OCI-LY7 (cell line): ENCODE measurements at places on chromosomes 5 and 9. TPM values are rescaled to one million over a fixed set of nuclear protein-coding genes. Genes with fewer than 3 reads are reported as not detected.

Gene TRIP13
- total RNA-seq, result 46.6 and 47.6 TPM in 2 replicates

Gene NR5A1
- not detected in 2 replicates for total RNA-seq

Gene CARD19
- 13.4 and 15.8 TPM in 2 replicates for total RNA-seq

Gene C5orf15
- 32.2 and 39.2 TPM in 2 replicates for total RNA-seq

Gene ANKRA2
- total RNA-seq, result 17.5 and 19.9 TPM in 2 replicates

GRCh38 chr5:1220831-1221230, 4.3 kb upstream of the SLC6A18 start:
- no peak for DNase-seq

GRCh38 chr9:127684576-127684975, 22.2 kb upstream of the CFAP157 start:
- no peak for DNase-seq

DNA sequence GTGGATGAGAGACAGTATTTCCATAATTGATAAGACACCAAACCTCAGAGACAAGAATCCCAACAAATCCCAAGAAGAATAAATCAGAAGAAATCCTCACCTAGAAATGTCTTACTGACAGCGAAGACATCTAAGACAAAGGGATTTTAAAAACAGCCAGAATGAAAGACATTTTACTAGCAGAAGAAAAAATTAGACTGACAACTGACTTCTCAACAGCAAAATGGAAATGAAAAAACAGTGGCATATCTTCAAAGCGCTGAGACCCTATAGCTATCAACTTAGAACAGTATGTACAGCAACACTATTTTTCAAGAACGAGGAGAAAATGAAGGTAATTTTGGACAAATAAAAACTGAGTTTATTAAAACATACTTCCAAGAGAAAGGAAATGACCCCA, 16.3 kb downstream of the TTLL11 start:
- no peak for DNase-seq

DNA sequence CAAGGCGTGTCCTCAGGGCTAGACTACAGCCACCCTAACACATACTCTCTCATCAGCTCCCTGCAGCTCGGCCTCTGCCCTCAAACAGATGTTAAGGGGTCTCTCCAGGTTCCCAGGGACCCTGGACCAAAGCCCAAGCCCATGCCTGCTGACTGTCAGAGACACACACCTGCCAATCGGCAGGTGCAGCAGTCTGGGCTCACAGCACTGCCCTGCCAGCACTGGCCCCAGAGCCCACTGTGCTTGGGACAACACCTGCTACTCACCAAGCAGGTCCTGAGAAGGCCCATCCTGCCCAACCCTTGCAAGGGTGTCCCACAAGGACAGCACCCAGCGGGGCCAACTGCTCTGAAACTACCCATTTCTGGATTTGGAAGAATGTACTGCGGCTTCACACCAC, 20.2 kb upstream of the ZDHHC11 start:
- no peak for DNase-seq

GRCh38 chr5:112703866-112704820, 33.5 kb upstream of the APC start:
- no peak for DNase-seq

GRCh38 chr5:50593681-50594080, 72.8 kb upstream of the PARP8 start:
- DNase-seq, result no peak

DNA sequence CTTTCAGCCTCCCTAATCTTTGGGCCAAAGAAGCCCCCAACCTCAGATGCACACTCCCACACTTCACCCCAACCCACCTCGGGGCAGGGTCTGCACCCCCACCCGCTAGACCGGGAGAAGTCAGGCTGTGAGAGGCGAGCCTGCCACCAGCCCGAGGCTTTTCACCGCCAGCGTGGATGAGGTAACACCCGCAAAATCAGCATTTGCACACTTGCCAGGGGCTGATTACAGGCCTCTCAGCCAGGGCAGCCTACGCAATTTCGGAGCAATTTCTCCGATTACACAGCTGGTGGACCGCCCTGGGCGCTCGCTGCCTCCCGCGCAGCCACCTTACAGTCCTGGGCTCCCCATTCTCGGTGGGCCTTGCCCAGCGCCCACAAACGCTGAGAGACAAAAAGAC, 68.5 kb downstream of the FOXD1 start:
- DNase-seq, result no peak

DNA sequence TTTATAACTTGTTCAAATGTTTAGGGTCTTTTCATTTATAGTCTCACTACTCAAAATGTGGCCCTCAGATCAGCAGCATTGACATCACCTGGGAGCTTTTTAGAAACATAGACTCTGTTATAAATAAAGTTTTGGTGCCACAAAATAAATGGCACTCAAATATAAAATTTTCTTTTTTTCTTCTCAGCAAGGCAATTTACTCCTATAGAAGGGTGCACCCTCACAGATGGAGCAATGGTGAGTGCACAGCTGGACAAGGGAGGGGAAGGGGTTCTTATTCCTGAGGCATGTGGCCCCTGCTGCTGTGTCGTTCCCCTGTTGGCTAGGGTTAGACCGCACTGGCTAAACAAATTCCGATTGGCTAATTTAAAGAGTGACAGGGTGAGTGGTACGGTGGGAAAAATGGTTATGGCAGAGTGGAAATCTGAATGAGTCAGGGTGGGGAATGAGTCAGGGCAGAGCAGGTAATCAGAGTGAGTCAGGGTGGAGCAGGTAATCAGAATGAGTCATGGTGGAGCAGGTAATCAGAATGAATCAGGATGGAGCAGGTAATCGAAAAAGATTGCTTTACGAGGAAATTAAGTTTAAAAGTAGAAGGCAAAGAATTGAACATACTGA, 31.8 kb upstream of the C7 start:
- no peak for DNase-seq

- DNase-seq, result no peak
Observed at GRCh38 chr9:122106576-122106975, 13.5 kb upstream of the TTLL11 start.

GRCh38 chr5:38452201-38452600, 104.2 kb downstream of the LIFR start:
- no peak for DNase-seq

DNA sequence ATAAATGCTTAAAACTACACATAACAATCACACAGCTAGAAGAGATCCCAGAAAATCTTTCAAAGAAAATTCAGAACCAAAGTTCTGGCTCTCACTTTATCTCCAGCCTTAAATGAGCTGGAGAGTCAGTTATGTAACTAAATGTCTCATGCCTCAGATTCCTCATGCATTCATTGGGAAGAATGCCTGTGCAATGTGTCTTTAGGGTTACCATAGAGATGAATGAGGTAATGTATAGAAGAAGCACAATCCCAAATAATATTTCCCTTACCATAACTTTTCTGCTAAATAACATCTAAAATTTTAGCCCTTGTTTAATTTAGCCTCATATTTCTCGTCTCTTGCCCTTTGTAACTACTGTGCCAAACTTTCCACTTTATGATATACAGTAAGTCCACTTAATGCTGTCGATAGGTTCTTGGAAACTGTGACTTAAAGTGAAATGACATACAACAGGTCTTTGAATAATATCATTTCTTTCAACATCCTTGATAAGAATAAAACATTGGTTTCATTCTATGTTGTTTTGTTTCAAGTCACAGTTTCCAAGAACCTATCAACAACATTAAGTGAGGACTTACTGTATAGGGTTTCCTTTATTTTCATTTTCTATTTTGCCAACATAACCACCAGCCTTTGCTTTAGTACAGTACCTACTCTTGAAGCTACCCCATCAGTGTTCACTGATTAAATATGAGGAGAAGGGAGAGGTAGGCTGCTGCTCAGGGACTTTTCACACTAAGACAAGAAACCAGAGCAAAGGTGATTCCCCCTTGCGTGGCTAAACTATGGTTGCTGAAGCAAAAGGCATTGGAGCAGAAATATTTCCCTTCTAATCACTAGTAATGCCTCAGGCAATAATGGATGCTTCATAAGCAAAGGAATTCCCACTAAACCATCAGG, 295.7 kb upstream of the PTGER4 start:
- DNase-seq, result no peak

- DNase-seq, result no peak
Observed at GRCh38 chr9:33934188-33934878, 114.4 kb downstream of the UBAP2 start.

- no peak for DNase-seq
Observed at GRCh38 chr5:120137582-120137981, 326.5 kb upstream of the PRR16 start.

DNA sequence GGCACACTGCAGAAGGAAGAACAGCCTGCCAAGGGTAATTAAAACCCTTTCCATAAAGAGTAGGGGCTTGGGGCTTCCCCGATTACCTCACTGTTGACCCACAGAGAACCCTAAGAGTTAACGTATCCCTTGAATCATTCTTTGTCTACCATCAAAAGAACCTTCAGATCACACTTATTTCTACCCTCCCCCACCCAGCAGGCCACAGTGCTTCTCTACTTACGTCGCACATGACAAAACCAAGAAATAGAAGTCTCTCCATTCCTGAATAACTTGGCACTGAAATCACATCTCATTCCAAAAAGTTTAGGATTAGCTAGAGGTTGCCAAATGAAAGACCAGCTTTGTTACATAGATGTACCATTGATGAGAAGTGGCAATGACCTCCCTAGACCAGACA, 268.7 kb upstream of the GAS1 start:
- DNase-seq, result no peak

GRCh38 chr5:4700069-4700468, 440.1 kb upstream of the ADAMTS16 start:
- peak; percentile 25 for DNase-seq

- no peak for DNase-seq
Observed at GRCh38 chr9:91813176-91813795, 136.7 kb downstream of the ROR2 start.

GRCh38 chr5:81140943-81141342, 92.2 kb upstream of the CKMT2 start:
- DNase-seq, result no peak

DNA sequence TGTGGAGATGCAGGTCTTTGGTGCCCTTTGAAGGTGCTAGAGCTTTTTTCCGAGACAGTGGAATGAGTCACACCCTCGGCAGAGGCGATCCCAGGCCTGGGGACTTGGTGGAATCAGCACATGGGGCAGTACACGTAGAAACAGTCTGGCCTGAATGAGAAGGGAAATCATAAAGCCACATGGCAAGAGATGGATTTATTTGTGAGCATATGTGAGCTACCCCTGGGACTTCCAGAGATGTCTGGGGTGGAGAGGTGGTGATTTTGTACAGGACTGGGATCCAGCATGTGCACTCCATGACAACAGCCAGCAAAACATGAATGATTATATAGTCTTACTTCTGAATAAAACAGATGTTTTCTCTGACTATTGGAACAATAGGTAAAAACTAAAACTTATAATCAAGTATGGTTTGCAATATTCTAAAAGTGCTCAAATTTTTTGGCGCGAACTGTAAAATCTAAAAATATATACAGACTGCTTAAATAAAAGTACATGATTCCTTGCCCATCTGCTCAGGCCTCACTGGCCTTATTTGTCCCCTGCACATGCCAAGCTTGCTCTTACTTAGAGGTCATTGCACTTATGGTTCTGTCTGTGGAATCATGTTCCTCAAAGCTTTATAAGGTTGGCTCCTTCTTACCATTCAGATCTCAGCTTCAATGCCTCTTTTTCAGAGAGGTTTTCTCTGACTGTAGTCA, 54.7 kb upstream of the SMARCA2 start:
- DNase-seq, result no peak
